ENCODE measurements at places on chromosomes 13 and 19. TPM values are rescaled to one million over a fixed set of nuclear protein-coding genes. Genes with fewer than 3 reads are reported as not detected.

The TMEM38A gene
- 10.4 TPM for total RNA-seq

The AZU1 gene
- total RNA-seq: 1.3 TPM

The MUC16 gene
- total RNA-seq: not detected

GRCh38 chr19:52142001-52142595, 2.4 kb upstream of the ZNF616 start:
- no peak for DNase-seq

DNA sequence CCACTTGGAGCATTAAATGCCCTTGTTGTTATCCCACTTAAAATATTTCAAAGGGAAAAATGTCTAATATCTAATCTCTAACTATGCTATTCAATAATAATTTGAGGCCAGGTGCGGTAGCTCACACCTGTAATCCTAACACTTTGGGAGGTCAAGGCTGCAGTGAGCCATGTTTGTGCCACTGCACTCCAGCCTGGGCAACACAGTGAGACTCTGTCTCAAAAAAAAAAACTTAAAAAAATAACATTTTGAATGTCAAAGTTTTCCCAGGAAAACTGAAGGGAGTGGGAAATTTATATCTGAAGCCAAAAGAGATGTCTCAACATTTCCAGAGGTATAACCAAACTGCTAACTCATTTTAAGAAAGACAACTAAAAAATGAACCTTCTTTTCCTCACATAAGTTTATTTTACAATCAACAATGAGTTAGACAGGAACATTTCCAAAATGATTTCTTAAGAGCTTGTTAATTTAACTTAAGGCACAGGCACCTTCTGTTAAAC, 47.9 kb downstream of the CAB39L start:
- no peak for DNase-seq

- no peak for DNase-seq
Observed at GRCh38 chr13:94556621-94557020, 39.3 kb downstream of the TGDS start.

DNA sequence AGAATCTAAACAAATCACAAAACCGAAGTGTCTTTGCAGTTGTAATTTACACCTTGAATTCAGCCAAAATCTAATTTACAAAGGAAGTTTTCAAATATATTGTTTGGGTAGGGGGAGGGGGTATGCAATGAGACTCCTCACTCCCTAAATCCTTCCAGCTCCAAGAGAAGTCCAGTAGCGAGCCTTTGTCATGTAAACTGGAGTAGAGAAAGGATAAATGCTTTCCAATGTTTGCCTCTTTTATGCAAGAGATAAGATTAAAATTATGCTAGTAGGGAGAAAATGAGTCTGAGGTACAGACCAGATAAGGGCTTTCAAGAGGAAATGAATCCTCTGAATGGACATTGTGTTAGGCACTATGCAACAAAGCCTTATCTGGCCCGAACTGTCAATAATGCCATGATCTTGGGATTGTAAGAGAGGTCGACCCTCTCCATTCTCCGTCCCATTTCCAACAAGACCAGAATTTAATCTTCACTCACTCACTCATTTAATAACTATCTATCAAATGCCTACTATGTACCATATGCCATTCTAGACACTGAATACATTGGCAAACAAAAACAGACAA, 199.2 kb downstream of the LACC1 start:
- DNase-seq: no peak

- no peak for DNase-seq
Observed at GRCh38 chr13:32246468-32246867, 68.7 kb downstream of the ZAR1L start.

- no peak for DNase-seq
Observed at GRCh38 chr19:35098413-35099049, 17.1 kb upstream of the FXYD3 start.

GRCh38 chr19:15291548-15292021, 40.8 kb downstream of the BRD4 start:
- no peak for DNase-seq

DNA sequence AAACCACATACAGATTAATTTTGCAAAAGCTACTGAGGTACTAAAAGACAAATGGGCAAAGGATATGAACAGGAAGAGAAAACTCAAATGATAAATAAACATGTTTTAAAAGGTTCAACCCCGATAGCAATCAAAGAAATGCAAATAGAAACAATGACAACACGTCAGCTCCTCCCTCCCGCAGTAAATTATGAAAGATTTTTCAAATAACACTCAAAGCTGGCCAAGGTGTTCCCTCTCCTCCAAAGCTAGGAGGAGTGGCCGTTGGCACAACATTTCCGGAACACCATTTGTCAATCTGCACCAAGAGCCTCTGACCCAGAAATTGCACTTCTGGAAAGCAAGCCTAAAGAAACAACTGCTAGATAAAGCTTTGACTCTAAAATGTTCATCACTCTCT, 28.3 kb downstream of the INSR start:
- DNase-seq: no peak

DNA sequence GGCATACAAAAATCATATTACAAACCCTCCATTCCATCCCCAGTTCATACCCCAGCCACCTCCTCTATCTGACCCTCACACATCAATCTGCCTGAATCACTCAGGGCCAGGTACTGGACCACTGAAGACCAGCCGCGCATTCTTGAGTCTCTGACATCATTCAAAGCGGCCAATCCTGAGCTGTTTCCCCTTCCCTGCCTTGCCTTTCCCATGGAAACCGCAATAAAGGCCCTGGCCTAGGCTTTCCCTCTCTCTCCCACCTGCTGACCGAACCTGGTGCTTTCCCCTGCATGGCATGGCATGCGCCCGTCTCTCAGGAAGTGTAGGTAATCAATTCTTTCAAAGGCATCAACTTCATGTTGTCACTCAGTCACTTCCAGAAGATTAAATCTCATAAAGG, 17.7 kb upstream of the HIF3A start:
- DNase-seq: no peak

- no peak for DNase-seq
Observed at GRCh38 chr13:113770937-113771336, 11.9 kb downstream of the TMEM255B start.

DNA sequence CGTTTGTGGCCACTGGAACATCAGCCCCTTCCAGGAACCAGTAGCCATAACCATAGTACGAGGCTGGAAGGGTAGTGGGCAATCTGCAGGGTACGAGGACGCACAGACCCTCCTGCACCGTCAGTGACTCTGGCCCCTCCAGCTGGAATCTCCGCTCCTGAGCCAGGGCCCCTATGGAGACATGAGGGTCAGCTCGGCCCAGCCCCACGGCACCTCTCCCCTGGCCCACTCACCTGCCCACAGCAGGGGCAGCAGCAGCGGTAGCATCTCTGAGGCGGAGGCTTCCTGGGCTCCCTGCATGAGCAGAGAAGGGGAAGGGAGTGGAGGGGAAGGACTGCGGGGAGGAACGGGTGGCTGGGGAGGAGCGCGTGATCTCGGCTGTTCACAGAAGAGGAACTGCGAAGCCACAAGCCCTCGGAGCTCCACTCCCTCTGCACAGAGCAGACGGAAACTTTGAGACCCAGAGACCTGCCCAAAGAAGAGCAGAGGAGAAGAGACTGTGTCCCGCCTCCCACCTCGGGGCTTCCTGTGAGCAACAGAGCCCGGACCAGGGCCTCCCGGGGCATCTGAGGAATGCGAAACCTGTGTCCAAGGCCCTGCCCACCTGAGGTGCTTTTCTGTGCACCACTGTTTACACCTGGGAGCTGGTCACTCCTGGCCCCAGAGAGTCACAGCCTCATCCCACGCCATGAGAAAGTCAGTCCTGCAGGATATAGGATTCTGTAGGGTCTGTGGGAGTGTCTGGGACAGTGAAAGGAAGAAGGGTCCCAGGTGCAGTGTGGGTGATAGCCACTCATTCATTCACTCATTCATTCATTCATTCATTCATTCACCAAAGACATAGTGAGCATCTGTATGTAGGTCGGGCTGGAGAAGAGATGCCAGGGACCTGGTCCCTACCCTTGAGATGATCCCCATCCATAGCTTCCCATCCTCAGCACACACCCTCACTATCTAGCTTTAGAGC, at the start of gene SIGLEC6:
TSS of gene SIGLEC6 (minus strand) at position 322 of the 967 bp plus-strand sequence. CDS start at position 300, 22 bp downstream.
- no peak for DNase-seq

DNA sequence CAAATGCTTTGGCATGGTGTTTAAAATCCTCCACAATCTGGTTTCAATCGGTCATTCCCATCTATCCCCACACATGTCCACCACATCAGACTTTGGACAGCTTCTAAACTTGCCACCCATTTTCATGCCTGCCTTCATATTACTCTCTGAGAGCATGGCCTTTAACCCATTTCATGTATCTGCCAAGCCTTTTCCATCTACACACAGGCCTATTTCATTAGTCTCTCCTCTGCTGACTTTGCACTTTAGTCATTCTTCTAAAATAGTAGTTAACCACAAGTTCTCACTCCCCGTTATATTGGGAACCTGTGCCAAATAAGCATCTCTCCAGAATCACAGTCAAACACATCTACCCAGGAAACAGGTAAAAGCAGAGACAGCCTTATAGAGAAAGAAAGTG, 142.2 kb downstream of the MZT1 start:
- DNase-seq: no peak

- no peak for DNase-seq
Observed at GRCh38 chr19:2046046-2046907, 4.8 kb downstream of the MKNK2 start.

- no peak for DNase-seq
Observed at GRCh38 chr13:35630551-35631275, 154.2 kb upstream of the MAB21L1 start.

GRCh38 chr13:80590551-80590950, 249.6 kb upstream of the SPRY2 start:
- DNase-seq: no peak

GRCh38 chr13:32019612-32020233, 11.9 kb upstream of the FRY start:
- DNase-seq: no peak

Measured in esophagus muscularis mucosa (tissue), 4 donors.